Smooth muscle cell of the umbilical artery (primary cell): ENCODE measurements at places on chromosomes 7 and 10. TPM values are rescaled to one million over a fixed set of nuclear protein-coding genes. Genes with fewer than 3 reads are reported as not detected.

CHCHD1 gene
- total RNA-seq = 10.5 and 15.7 TPM in 2 replicates

TMEM236 gene
- under 0.01 and 0.23 TPM in 2 replicates for total RNA-seq

PLXDC2 gene
- total RNA-seq = 18.0 and 19.0 TPM in 2 replicates

DUSP5 gene
- 0.89 and 10.7 TPM in 2 replicates for total RNA-seq

MKI67 gene
- total RNA-seq = 0.89 and 12.4 TPM in 2 replicates

CAV1 gene
- total RNA-seq = 57.0 and 517 TPM in 2 replicates

STOX1 gene
- total RNA-seq = 0.09 TPM in 1 of 2 replicates, not detected in the other

ELAPOR2 gene
- total RNA-seq = 1.8 and 8.9 TPM in 2 replicates

GIMAP6 gene
- total RNA-seq = 0.05 and 0.30 TPM in 2 replicates

RPEL1 gene
- total RNA-seq = 0.09 TPM in 1 of 2 replicates, not detected in the other

CDHR3 gene
- total RNA-seq = 1.2 TPM in 2 replicates

PRF1 gene
- not detected in 2 replicates for total RNA-seq

PLEKHS1 gene
- not detected in 2 replicates for total RNA-seq

EIF5AL1 gene
- 0.30 and 0.46 TPM in 2 replicates for total RNA-seq

OR13A1 gene
- total RNA-seq = not detected in 2 replicates

NUTM2D gene
- 1.2 and 2.0 TPM in 2 replicates for total RNA-seq

DKK1 gene
- 172 and 266 TPM in 2 replicates for total RNA-seq

CCDC3 gene
- total RNA-seq = 0.05 TPM in 1 of 2 replicates, not detected in the other

ZNF316 gene
- 12.2 and 19.7 TPM in 2 replicates for total RNA-seq

VENTX gene
- not detected in 2 replicates for total RNA-seq

HOXA2 gene
- 0.30 and 0.32 TPM in 2 replicates for total RNA-seq

SEMA3A gene
- 18.1 and 28.1 TPM in 2 replicates for total RNA-seq

NUDCD3 gene
- 53.7 and 110 TPM in 2 replicates for total RNA-seq
